ENCODE measurements at places on chromosomes 3 and 15.

DNA sequence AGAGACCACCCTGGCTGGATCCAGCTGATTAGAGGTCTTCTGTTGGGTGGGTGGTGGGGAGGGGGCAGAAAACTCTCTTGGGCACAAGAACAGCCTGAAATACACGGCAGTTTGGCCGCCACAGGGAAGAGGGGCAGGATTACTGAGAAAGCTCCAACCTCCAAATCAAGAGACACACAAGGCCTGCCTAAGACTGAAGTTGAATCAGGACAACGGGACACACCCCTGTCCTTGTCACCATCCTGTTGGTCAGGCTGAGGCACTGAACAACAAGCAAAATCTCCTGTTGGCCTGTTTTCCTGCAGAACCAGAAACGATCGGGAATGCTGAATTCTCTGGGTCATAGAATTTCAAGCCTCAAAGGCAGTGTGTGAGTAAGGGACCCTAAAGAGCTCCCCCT lies 247.8 kb downstream of the FAM43A start:
- no peak for DNase-seq

DNA sequence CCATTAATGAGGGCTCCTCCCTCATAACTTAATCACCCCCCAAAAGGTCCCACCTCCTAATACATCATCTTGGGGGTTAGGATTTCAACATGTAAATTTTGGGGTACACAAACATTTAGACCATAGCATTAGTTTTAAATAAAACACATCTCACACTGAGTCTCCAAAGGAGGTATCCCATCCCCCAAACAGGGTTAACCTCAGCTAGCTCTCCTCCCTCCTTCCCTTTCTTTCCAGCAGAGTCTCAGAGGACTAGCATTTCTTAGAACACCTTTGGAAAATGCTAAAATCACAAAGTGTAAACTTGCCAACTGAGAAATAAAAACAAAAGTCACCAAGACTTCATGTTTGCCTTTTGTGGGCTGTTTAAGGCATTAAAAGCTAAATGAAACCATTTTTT lies 51.2 kb upstream of the FOXB1 start:
- no peak for DNase-seq

- no peak for DNase-seq
Measured at GRCh38 chr3:129231331-129232119, 17.9 kb upstream of the COPG1 start.

DNA sequence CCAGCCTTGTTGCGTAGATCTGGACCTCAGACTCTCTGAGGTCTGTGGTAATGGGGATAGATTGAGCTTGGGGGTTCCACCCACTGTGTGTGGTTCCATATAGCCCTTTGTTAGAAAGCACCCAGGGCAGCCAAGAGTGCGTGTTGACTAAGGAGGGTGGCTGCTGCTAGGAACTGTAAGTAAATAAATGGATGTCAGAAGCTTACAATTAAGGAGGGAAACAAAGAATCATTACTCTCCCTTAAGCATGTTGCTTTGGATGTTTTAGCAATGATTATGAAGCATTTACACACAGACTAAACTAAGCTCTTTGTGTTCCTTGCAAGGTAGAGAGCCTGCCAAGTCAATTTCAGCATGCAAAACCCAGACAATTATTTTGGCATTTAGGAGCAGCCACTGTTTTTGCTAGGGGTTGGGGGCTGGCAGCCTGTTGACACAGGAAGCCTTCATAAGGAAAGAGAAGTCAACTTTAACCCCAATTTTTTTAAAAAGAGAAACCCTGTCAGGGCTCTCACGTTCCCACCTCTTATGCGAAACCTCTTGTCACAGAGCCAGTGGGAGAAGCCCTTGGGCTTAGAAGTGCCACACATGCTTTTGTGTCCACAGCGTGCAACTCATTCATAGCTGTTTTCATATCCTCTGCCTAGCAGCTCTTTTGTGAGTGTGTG lies 127.8 kb downstream of the CMSS1 start:
- no peak for DNase-seq
